Stimulated activated CD4-positive, alpha-beta T cell treated with anti-CD3 and anti-CD28 coated beads, Interleukin-12 subunit alpha, Interleukin-12 subunit beta, amount 100 ng/mL, for 48 hours (primary cell): ENCODE measurements at places on chromosomes 3 and 15.

GRCh38 chr3:16101295-16102186 is 72.9 kb upstream of the GALNT15 start:
- DNase-seq = no peak

DNA sequence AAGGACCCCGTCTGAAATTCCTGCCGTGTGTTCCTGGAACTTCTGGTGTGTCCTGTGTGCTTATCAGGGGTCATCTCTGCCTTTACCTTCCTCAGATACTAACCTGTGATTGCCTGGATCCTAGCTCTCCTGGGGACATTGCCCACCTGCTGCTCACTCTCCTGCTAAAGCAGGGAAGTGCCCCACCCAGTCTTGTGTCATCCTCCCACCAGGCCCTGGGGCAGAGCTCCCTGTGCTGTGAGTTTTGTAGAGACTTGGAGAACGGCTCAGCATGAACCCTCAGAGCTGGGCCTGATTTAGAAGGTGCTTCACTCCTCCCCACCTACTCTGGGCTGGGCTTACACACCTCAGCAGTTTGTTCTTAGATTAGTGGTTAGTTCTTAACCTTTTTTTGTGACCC is 3.8 kb upstream of the TMEM44 start:
- no peak for DNase-seq

DNA sequence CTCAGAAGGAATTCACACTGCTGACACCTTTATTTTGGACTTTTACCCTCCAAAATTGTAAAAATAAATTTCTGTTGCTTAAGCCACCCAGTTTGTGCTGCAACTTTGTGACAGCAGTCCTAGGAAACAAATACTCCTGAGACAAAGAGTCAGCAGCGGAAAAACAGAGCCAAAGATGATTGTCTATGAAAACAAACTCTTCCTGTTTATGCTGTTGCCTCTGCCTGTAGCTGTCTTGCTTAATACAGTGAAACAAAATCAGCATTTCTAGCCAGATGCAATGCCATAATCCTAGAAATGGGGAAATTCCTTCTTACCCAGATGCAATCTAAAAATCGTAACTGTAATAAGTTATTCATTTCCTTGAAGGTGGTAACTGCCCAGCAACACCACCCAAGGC is 387.5 kb upstream of the ATP11B start:
- DNase-seq = no peak

DNA sequence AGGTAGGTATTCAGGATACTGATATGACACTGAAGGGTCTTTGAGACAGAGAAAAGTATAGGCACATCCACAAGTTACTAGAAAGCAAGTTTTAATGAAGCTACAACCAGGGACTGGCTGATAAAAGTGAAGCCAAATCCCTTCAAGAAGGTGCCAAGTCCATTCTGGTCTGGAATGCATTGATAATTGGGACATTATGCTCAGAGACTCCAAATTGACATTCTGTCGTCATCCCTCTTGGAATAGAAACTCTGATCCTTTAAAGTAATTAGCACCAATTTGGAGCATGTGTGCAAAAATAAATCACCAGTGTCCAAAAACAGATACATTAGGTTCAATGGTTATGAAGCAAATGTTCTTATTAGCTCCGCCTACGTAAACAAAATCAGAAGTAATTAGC is 47.3 kb upstream of the BCL6 start:
- no peak for DNase-seq

GRCh38 chr3:69191516-69191915 is 69.1 kb upstream of the LMOD3 start:
- DNase-seq = no peak

- no peak for DNase-seq
Observed at GRCh38 chr3:174945951-174946350, 86.8 kb downstream of the NAALADL2 start.

- DNase-seq = no peak
Observed at GRCh38 chr15:40932649-40933516, 3.7 kb downstream of the DLL4 start.

DNA sequence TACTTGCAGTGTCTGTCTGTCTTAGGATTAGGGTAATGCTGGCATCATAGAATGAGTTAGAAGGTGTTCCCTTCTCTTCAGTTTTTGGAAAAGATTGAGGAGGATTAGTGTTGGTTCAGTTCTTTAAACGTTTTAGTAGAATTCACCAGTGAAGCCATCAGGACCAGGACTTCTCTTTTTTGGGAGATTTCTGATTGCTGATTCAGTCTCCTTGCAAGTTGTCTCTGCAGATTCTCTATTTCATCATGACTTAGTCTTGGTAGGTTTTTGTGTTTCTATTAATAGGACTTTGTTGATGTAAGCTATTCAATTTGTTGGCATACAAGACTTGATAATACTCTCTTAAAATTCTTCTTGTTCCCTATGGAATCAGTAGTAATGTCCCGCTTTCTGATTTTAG is 48.9 kb downstream of the STT3B start:
- DNase-seq = no peak

GRCh38 chr15:29139540-29140459 is 129.8 kb downstream of the NSMCE3 start:
- DNase-seq = peak; percentile 35

- DNase-seq = no peak
Observed at GRCh38 chr15:48946840-48947187, 16.9 kb downstream of the SHC4 start.

DNA sequence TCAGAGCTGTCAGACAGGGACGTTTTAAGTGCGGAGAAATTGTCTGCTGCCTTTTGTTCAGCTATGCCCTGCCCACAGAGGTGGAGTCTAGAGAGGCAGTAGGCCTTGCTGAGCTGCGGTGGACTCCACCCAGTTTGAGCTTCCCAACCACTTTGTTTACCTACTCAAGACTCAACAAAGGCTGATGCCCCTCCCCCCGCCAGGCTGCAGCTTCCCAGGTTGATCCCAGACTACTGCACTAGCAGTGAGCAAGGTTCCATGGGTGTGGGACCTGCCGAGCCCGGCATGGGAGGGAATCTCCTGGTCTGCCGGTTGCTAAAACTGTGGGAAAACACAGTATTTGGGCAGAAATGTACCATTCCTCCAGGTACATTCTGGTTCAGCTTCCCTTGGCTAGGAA is 282.1 kb downstream of the VGLL3 start:
- no peak for DNase-seq

GRCh38 chr3:16372362-16373292 is 107.6 kb downstream of the OXNAD1 start:
- no peak for DNase-seq

GRCh38 chr3:24550588-24550987 is 55.9 kb upstream of the THRB start:
- DNase-seq = no peak

DNA sequence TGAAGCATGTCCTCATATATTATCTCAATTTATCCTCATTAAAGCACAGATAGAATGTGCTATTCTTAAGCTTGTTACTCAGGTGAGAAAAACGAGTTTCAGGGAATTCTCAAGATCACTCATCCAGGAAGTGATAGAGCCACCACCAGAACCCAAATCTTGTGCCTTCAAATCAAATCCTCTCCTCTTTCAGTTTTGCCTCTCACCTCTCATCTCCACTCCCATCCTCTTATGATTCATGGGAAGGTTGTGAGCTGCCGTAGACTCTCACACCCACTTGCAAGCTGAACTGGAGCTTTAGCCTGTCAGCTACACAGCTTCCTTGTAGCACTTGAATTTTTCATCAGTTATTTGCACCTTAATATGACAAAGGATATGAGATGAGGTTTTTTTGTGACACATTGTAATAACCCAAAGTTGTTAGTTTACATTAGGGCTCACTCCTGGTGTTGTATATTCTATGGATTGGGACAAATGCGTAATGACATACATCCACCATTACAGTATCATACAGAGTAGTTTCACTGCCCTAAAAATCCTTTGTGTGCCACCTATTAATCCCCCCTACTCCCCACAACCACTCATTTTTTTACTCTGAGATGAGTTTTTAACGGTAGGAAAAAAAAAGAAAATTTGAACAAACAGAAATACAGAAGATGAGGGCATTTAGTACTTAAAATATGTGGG is 25.7 kb downstream of the GPR15 start:
- peak; percentile 41 for DNase-seq

DNA sequence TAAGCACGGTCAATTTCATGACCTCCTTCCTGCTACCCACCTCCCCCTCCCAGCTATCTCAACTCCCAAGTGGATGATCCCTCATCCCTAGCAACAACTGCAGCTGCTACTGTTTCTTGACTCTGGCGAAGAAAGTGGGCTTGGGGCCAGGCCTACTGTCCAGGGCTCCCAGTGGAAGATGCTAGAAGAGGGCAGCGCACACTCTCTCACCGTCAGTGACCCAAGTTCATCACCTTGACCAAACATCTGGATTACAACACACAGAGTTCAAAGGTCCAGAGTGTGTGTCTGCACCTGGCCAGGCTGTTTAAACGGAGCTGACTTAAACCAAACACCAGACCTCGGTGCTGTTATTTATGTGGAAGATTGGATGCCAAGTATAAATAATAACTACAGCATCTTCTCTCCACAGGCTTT is 385.6 kb downstream of the SHQ1 start:
- DNase-seq = no peak

DNA sequence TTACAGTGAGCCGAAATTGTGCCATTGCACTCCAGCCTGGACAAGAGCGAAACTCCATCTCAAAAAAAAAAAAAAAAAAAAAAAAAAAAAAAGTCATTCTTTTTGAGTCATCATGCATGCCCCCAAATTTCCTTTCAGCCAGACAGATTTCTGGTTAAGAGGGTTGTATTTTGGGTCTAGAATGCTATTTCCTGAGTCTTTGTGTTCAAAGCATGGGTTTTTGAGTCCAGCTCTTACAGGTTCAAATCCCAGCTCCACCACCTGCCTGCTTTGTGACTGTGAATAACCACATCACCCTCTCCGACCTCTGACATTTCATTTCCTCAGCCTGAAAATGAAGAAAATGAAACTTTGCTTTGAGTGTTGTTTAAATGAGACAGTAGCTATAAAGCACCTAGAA is 9.3 kb upstream of the C15orf61 start:
- no peak for DNase-seq

GRCh38 chr15:99017322-99017701 is 9.7 kb upstream of the PGPEP1L start:
- no peak for DNase-seq

DNA sequence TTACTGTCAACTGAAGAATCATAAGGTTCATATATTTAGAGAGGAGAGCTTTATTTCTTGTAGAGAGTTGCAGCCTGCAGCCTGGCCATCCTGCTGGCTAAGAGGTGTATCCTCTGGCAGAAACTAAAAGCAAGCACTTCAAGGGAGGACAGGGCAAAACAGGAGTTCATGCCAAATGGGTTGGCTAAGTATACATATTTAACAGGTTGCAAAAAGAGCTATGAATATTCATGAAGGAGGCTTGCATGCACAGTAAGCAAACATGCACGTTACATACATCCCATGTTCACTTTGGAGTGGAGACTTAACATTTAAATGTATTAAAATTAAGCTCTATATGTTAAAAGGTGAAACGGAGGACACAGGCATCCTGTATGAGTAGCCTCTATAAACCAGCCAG is 354.4 kb downstream of the ERC2 start:
- no peak for DNase-seq

- DNase-seq = no peak
Observed at GRCh38 chr3:39372833-39373232, 10.3 kb upstream of the SLC25A38 start.

- DNase-seq = no peak
Observed at GRCh38 chr3:62249484-62249776, 123.9 kb downstream of the FEZF2 start.

GRCh38 chr15:67788986-67789385 is 36.3 kb upstream of the SKOR1 start:
- no peak for DNase-seq

- DNase-seq = no peak
Observed at GRCh38 chr15:38768970-38769369, 204.4 kb upstream of the RASGRP1 start.

GRCh38 chr15:99712415-99712814 is 20.8 kb downstream of the LYSMD4 start:
- no peak for DNase-seq

GRCh38 chr15:45091576-45091975 is 22.4 kb downstream of the DUOX2 start:
- no peak for DNase-seq

DNA sequence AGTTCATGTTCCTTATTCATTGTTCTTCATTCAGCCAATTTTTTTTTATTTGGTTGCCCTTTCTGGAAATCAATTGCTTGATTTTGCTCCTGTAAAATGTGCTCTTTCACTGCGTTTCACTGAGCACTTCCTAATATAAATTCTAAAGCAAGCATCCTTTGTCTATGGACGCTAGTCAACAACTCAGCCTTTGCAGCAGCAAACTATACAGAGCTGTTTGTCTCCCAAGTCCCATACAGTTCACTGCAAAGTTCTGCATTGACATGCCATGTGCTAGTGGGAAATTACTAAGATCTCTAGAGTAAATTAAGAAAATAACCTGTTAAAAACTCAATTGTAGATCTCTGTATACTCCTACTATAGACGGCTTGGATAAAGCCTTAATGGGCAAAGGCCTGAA is 130.1 kb upstream of the BHLHE40 start:
- no peak for DNase-seq

- DNase-seq = no peak
Observed at GRCh38 chr3:109071350-109072142, 46.4 kb downstream of the MORC1 start.

DNA sequence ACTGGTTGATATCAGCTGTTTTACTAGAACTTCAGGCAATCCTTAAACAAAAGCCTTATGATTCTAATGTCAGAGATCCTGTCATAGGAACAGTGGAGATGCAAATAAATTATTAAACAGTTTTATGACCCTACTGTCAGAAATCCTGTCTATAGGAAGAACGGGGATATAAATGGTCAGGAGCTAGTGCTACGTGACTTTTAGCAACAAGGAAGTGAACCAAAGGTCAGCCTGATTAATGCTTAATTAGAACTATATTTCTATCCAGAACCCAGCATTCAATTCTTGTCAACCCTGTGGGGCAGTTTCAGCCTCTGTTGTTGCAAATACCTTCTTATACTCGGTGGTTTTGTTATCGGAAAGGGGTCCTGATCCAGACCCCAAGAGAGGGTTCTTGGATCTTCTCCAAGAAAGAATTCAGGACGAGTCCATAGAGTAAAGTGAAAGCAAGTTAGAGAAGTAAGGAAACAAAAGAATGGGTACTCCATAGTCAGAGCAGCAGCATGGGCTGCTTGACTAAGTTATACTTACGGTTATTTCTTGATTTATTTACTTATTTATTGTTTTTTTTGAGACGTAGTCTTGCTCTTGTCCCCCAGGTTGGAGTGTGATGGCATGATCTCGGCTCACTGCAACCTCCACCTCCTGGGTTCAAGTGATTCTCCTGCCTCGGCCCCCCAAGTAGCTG is 59.9 kb upstream of the RNU6-1 start:
- DNase-seq = no peak

- no peak for DNase-seq
Observed at GRCh38 chr3:189056646-189057335, 115.0 kb upstream of the TPRG1 start.

GRCh38 chr3:18223571-18223970 is 201.6 kb downstream of the SATB1 start:
- DNase-seq = no peak

GRCh38 chr3:127289706-127290575 is 2.1 kb upstream of the PRR20G start:
- DNase-seq = no peak

- DNase-seq = peak; percentile 15
Observed at GRCh38 chr3:152021951-152022461, 148.6 kb downstream of the SUCNR1 start.

- DNase-seq = peak; percentile 64
Observed at GRCh38 chr15:41811432-41812195, 16.3 kb upstream of the JMJD7 start.

- DNase-seq = no peak
Observed at GRCh38 chr15:60363087-60363549, 34.7 kb downstream of the ANXA2 start.
